Activated CD8-positive, alpha-beta T cell treated with anti-CD3 and anti-CD28 coated beads for 36 hours (primary cell): ENCODE measurements at places on chromosomes 5 and 9.

DNA sequence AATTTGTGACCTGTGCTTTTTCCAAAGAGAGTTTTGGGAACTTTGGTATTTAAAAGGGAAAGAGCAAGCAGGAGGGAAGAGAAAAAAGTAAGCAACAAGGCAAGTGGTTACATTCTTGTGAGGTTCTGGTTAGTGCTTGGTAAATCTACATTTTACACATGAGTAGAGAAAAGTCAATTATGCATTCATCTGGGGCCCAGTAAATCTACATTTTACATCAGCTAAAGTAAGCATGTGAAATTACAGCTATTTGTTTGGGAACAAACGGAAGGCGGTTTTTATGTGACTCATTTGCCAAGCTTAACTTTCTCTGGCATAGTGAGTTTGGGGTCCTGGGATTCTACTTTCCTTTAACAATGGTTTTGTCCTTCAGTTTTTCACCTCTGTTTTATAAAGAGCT lies 102.2 kb downstream of the SNX18 start:
- DNase-seq: no peak

DNA sequence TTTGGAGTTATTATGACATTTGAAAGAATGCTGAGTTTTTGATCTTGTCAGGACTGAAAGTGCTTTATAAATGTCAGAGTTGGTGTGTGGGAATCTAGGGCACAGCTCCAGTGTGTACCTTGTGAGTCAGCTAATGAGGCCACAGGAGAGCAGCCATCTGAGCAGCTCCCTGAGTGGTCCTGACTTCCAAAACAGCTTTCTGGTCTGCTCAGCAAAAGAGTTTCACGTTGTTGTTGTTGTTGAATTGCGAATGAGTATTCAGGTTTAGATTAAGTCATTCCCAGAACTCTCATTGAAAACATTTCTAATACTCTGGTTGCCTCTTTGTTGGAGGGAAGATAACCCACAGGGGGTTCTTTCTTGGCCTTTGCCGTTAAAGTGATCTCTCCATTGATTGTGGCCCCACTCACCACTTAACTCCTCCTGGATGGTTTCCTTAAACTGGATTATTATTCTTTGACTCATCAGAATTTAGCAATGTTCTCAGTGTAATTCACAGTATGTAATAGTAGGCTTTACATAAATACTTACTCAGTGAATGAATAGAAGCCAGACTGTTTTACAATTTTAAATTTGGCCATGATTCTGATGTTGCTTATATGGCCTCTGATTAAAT lies 125.1 kb upstream of the SGCD start:
- DNase-seq: no peak

- DNase-seq: no peak
These were observed 35.6 kb downstream of the ROR2 start for GRCh38 chr9:91914404-91914803.

DNA sequence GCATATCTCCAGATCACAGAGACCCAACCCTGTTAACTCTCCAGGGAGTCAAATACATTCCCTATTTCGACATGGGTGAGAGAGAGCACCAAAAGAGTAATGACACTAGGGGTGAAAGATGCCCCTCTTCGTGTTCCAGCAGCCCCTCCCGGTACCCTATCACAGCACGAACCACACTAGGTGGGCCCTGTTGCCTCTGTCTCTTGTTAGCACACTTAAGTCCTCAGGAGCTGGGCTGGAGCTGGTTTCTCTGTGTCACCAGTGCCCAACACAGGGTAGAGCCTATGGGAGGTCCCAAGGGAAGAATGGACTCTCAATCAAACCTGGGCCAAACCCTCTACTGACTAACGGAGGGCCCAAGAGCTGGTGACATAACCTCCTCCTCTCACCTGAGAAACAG lies 1.2 kb downstream of the CDK20 start:
- no peak for DNase-seq

GRCh38 chr5:145912019-145912418 lies 24.4 kb upstream of the SH3RF2 start:
- no peak for DNase-seq

DNA sequence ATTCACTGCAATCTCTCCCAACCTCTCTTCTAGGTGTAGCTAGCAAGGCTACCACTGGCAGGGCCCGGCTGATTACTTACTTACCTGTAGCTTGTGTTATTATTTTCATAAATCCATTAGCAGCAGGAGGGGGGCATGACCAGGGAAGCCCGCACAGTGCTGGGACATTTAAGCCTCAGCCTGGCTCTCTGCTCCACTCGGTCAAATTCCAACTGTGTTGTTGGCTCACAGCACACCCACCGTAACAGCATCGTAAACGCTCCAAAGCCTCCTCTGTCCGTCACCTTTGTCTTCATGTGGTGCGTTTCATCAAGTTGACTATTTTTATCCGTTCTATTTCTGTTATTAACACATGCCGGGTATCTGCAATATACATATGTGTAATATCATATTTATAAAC lies 264.7 kb downstream of the NSG2 start:
- no peak for DNase-seq

DNA sequence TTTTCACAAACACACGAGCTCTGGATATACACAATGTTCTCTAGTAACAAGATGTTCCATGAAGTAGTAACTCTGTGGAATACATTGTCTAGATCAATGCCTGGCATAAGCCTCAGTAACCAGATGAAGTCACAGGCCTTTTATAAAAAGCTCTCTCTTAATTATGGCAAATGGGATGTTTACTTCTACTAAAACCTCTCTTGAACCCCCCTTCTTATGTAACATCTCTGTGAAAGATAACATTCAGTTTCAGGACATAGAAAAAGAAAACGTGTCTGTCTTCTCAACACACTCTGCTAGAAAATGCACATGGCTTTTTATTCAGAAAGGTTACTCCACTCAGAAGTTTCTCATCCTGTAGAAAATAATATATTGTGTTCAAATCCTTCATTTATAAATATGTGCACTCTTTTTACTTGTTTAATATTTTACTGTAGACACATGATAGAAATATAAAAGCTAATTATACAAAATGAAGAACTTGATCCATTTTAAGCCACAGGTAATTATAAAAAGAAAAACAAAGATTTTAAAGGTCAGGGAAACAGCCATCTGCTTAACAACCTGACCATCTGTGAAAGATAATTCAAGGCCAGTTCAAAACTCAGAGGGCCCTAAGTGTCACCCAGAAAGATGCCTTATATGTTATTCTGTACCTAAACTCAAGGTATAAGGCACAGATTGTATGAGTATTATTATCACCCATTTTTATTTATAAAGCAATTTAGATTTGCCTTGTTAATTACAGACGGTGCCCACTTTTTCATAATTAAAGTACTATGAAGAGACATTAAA lies 812.0 kb downstream of the CDH18 start:
- no peak for DNase-seq

DNA sequence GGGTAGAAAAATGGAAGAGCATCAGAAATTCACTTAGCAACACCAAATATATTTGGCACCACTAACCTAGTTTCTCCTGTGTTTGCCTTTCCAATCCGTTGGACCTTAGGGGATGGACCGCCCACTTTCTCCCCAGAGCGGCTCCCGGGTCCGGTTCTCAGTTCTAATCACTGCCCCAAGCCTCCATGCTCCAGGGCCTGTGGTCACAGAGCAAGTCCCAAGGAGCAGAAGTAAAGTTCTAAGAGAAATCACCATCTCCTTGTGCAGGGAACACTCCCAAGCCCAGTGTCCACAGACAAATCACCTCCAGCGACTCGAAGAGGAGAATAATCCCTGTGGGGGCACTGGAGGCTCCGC lies 728 bp upstream of the SLC1A1 start:
- no peak for DNase-seq

- no peak for DNase-seq
These were observed 34.0 kb downstream of the KIAA1958 start for GRCh38 chr9:112520656-112521055.

DNA sequence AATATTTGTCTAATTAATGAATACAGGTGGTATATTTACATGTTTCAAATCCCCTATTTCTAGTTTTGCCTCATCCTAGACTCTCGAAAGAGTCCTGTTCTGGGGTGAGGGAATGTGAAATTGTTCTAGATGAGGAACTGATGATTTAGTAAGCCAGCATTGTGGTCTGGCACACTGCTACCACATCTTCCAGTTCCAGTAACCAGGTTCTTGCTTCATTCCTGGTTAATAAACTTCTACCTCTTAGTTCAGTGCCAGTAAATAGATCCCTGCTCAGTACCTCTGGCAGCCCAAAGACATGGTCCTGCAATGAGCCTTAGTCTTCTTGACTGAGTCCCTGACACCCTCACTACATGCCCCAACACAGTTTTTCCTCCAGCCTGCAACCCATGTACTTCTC lies 207.7 kb downstream of the SREK1 start:
- no peak for DNase-seq

- no peak for DNase-seq
These were observed 2185.8 kb upstream of the ACO1 start for GRCh38 chr9:30198463-30199309.

DNA sequence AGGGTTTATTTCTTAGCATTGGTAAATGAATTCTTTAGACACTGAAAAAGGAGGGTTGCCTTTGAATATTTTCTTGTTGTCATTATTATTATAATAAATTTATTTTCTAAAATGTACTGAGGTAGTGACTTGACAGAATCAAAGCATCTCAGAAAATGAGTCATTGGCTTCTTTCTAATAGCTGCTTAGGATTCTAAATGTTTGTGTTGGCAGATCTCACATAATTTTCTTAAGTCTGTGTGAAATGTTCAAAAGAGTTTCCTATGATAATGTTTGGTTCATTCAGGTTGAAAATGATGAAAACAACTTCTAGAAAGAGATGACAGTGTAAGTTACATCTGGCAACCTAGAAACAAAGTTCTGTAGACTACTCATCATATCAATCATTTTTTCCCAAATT lies 69.7 kb downstream of the SH3GL2 start:
- DNase-seq: no peak

- no peak for DNase-seq
These were observed 47.5 kb downstream of the TMEM245 start for GRCh38 chr9:109072133-109072692.

DNA sequence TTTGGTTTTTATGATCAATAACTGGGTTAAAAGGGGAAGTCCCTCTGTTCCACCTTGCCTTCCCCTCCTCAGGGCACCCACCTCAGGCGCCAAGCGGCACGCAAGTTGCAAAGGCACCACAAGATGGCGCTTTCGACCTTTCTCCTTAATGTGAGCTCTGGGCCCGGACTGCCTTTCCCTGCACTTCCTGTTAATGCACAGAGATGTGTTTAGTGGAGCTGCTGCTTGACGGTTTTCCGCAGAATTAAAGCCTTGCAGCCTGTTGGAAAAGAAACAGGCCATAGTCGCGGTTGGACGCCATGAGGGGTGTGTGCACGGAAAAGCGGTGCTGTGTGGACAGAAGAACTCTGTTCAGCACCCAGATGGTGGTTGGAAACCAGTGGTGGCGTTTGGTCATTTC lies 17.9 kb downstream of the CXCL14 start:
- DNase-seq: peak; percentile 89

DNA sequence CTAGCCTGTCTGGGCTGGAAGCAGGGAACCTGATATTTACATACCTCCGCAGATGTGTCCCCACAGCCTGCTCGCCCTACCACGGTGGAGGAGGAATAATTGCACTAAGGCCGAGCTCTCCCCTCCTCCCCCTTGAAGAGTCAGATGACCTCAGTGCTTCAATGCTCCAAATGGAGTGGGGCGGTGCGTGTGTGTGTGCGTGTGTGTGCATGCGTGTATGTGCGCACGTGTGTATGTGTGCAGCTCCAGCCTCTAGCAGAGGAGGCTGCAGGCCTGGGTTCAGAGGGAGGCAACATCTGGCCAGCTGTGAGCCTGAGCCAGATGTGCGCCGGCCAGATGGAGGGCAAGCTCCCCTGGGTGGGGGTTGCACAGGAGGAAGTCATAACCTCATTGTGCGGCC lies 90.5 kb downstream of the NRG2 start:
- DNase-seq: no peak

- DNase-seq: no peak
These were observed 9.8 kb upstream of the MIER3 start for GRCh38 chr5:56961746-56962145.

DNA sequence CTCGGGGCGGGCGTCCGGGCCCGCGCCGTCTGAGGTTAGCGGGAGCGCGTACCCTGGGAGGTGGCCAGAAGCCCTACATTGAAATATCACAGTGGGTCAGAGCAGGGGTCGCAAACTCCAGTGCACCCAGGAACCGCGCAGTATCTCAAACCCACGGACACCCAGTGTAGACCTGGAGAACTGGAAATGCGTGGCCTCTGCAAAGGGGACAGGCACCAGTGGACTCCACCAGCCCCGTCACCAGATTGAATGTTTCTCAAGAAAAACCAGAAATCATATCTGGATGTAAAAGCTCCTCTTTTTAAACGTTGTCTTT lies 117.6 kb upstream of the SMIM23 start:
- no peak for DNase-seq

- peak; percentile 24 for DNase-seq
These were observed 12.3 kb downstream of the F2RL1 start for GRCh38 chr5:76831110-76831452.

- peak; percentile 85 for DNase-seq
These were observed 832 bp downstream of the LMBRD2 start for GRCh38 chr5:36150676-36151433.

DNA sequence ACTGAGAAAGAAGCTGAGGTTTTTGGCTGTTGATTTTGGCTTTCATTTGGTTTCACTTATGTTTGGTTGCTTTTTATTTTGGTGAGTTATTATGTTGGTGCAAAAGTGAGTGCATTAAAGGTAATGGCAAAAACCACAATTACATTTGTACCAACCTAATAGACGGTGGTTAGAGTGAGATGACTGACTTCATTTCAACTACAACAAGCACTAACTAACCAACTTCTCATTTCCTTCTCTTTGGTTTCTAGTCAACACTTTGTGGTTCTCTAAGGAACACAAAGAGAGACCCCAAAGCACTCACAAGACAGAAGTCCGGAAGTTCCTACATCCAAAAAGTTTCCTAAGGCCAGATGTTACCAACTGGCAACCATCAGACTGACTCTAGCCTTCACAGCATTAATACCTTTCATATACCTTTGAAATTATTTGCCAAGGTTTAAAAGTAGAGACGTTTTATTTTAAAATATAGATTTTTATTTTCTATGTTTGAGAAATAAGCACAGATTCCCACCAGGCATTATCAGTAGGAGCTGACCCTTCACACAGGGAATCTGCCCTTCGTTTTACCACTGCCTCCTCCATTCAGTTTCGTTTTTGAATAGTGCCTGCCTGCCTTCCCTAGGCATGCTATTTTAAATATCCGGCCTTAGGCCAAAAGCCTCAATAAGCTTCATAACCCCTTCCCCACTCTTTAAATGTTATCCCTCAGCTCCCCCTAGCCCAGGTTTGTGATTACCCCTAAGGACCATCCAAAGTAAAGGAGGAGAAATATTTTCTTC lies 301.1 kb upstream of the PTGER4 start:
- no peak for DNase-seq
